ENCODE measurements at places on chromosomes 12 and 14.

DNA sequence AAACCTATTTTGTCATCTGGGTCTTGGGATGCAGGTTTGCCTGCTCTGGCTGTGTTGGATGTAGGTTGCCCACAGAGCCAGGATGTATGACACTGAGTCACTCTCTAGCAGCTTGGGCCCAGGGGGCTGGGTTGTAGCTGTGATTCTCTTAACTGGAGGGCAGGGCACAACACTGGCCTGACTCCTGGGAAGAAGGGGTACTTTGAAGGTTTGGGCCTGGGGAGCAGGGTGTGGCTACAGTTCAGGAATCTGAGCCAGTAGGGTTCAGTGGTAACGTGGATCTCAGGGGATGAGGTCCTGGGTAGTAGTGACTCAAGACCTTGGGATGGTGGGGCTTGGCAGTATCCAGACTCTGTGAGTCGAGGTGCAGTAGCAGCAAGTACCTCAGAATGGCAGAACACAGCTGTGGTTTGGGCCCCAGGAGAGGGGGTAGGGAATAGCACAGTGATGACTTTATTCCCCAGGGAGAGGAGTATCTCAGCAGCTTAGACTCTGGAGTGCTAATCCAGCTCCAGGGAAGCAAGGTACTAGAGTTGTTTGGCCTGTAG, 25.7 kb downstream of the TBC1D15 start:
- DNase-seq, result no peak

- DNase-seq, result no peak
These were observed 163.8 kb upstream of the CCDC198 start for GRCh38 chr14:57657487-57657886.

- DNase-seq, result no peak
These were observed 348.8 kb downstream of the PDZRN4 start for GRCh38 chr12:41536813-41537490.

DNA sequence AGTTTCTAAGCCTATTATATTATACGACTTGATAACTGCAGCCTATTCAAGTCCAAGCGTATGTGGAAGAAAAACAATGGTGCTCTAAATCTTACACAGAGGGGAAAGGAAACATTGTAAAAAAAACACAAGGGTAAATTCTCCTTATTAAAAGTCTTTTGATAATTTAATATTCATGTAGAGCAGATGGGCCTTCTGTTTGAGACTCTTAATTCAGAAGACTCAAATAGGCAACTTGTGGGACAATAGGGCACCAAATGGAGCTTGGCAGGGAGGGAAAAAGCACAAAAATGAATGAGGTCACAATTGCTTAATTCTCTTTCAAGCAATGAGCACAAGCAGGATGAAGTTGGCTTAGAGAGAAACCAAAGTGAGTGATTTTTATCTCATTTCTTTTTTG, 159.4 kb downstream of the NELL2 start:
- DNase-seq, result no peak

GRCh38 chr12:75623631-75624154, 112.3 kb upstream of the KRR1 start:
- DNase-seq, result no peak

DNA sequence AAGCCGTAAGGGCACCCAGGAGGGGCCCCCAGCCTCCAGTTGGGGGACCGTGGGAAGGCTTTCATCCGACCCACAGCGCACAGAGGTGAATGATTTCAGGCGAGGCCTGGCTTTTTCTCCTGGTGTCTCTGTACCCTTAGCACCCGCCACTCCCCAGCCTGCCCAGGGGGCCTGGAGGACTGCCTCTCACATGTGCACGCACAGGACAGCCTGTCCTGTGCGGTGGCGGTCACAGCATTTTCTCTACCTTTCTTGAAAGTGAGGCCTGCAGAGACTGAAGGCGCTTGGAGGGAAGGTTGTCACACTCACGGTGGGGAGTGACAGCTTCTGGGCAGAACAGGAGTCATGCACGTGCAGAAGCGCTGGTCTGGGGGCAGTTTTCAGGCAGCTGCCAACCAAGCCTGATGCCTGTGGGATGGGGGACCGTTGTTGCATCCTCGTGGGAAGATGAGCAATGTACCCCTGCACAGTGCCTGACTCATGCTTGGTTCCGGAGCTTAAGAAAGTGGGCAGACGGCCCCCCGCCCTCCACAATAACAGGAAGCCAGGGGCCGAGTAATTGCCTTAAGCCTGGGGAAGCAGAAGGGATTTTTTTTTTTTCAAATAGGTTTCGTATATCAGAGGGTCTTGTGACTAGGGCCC, 148.1 kb downstream of the TSPAN9 start:
- no peak for DNase-seq

DNA sequence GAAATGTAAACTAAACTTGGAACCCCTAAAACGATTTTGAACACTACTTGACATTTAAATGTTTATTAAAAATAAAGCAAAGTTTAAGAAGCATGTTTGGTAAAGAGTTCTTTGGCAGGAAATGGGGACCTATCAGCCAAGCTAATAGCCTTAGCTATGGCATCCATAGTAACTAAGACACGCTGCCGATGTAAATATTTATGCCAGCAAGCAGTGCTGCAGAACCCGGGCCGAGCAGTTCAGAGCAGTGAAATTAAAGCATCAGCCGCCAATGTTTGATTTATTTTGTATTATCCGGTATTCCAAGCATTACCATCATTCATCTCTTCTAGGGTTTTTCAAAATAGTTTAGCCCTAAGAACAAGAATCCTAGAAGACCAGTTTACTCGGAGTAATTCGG, 61.6 kb downstream of the PPP2R5C start:
- no peak for DNase-seq

DNA sequence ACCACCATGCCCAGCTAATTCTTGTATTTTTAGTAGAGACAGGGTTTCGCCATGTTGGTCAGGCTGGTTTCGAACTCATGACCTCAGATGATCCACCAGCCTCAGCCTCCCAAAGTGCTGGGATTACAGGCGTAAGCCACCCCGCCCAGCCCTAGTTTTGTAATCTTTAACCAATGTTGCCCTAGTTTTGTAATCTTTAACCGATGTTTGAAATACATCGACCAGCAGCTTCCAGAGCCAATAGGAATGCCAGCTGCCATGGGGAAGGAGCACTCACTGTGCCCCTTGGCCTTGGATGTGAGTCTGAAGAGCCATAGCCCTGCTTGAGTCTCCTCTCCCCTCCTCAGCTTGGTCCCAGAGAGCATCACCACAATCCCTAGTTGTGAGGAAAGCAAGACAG, 209.3 kb upstream of the RGS6 start:
- no peak for DNase-seq

DNA sequence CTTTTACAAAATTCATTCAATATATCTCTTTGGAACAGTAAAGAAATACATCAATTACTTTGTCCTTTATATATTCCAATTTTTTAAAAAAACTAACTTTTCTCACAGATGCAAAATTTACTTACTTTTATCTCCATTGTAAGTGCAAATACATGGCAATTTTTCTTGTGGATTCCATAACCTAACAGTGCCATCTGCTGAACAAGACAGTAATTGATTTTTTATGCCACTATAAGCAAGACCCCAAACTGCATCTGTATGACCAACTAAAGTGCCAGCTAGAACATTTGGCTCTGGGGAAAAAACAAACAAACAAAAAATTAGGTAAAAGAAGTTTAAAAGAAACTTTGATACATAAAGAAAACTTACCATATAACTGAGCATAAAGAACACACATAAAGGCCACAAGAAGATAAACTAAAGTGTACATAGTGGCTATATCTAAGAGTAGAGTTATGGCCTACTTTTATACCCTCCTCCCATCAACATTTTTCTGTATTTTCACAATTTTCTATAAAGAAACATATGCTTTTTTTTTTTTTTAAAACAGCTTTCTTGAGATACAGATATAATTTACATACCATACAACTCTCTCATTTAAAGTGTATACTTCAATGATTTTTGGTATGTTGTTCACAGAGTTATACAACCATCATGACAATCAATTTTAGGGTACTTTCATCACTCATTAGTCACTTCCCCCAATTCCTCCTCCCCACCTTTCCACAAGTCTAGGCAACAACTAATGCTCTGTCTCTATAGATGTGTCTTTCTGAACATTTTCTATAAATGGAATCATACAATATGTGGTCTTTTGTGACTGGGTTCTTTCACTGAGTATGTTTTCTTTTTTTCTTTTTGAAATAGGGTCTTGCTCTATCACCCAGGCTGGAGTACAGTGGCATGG, 32.6 kb downstream of the COCH start:
- DNase-seq, result no peak

- DNase-seq, result no peak
These were observed 194.9 kb upstream of the BTG1 start for GRCh38 chr12:92340441-92341064.

- DNase-seq, result no peak
These were observed 108.3 kb downstream of the CRADD start for GRCh38 chr12:93785249-93786010.

Measured in activated CD8-positive, alpha-beta memory T cell treated with anti-CD3 and anti-CD28 coated beads for 48 hours (primary cell).